Amniotic epithelial cell (primary cell): ENCODE measurements at places on chromosomes 16 and 17.

GRCh38 chr16:79801646-79802045 lies 201.1 kb upstream of the MAF start:
- no peak for DNase-seq

GRCh38 chr17:29588562-29589411 lies 661 bp downstream of the GIT1 start:
- peak; percentile 16 for DNase-seq

- no peak for DNase-seq
Measured at GRCh38 chr16:83953796-83954576, 946 bp downstream of the OSGIN1 start.

DNA sequence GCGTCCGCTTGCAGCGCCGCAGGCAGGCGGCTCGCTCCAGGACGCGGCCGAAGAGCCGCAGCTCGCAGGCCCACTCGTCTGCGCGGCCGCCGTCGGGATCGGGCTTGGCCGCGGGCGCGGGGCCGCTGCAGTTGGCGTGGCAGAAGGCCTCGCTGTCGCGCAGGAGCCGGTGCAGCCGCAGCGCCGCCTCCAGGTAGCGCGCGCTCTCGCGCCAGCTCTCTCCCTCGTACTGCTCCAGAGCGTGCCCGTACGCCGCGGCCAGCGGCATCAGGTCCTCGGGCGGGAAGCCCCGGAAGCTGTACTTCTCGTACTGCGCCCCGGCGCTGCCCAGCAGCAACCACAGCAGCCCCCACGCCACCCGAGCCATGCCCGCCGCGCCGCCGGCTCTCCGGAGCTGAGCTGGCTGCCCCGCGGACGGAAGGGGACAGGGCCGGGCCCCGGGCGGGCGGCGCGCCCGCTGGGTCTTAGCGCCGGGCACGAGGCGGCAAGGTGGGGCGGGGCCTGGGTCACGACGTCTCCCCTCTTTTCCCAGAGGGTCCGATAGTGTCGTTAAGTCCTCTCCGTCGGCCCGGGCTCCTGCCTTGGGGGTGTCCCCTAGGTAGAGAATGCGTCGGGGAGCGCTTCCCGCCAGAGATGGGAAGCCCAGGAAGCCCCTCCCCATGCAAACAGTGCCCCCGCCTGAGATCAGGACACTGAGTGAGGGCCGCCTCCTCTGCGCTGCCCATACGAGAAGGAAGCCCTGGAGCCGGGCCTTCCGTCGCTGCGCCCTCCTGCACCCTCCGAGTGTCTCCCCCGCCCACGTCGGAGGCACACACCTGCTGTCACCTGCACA lies at the start of gene P3H4:
Gene P3H4 (minus strand): TSS at position 401 of the 832 bp plus-strand sequence. CDS start 34 bp downstream, at position 367.
- peak; percentile 77 for DNase-seq

GRCh38 chr17:28494445-28495188 lies 11.5 kb upstream of the FOXN1 start:
- peak; percentile 48 for DNase-seq

DNA sequence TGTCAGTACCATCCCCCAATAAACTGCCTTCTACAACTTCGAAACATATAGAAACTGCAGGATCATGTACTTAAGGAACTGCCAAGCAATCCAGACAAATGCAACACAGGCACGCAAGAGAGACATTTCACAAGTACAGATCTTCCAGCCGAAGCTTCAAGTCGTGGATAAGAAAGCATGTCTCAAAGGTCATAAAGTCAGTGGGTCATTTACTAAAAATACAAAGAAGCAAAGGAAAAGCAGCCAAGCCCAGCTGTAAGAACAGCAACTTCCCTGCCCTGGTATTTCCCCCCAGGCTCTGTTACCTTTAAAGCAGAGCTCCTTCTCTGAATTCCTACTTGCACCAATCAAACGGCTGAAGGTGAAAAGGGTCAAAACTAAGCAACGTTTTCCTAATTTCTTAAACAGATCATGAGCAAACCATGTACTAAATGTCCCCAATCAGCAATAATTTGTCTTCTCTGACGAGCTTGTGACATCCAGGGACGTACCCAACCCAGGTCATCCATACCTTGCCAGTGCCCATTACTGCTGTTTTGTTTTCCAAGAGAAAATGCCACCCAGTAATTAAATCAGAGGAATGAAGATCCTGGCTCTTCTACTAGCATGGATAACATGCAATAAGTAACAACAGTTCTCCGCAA lies 1.7 kb downstream of the AKTIP start:
- DNase-seq, result peak; percentile 76

GRCh38 chr17:10177131-10177912 lies 21.1 kb downstream of the GAS7 start:
- no peak for DNase-seq
